ENCODE measurements at places on chromosomes 13 and 19.

DNA sequence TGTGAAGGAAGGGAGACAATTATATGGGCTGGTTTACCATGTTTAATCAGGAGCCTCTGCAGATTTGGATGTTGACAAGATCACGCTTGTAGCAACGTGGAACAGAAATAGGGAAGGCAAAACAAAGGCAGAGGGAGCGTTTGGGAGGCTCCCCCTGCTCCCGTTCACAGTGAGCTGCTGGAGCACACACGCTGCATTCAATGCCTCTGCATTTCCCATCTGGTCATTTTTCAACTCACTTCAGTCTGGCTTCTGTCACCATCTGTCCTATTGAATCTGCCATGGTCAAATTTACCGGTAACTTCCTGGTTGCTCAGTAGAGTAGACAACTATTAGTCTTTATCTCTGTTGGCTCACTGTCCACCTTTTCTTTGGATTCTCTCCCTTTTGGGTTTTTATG, 91.0 kb downstream of the NHLRC3 start:
- no peak for DNase-seq

DNA sequence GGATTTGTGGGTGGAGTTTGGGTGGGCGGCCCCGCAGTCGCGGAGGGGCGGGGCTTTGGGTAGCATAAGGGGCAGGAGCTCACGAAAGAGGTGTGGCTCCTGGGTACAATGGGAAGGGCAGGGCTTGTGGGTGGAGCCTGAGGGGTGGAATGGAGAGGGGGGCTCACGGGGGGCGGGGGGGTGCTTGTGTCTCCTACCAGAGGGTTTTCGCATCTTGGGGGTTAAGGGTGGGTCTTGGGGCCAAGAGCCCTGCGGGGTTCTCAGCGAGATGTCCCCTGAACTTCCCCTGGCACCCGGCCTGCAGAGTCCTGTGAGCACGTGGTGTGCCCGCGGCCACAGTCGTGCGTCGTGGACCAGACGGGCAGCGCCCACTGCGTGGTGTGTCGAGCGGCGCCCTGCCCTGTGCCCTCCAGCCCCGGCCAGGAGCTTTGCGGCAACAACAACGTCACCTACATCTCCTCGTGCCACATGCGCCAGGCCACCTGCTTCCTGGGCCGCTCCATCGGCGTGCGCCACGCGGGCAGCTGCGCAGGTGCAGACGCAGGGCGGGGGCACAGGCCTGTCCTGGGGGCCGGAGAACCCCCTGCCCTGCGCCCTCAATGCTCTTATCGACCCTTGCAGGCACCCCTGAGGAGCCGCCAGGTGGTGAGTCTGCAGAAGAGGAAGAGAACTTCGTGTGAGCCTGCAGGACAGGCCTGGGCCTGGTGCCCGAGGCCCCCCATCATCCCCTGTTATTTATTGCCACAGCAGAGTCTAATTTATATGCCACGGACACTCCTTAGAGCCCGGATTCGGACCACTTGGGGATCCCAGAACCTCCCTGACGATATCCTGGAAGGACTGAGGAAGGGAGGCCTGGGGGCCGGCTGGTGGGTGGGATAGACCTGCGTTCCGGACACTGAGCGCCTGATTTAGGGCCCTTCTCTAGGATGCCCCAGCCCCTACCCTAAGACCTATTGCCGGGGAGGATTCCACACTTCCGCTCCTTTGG, 5.1 kb downstream of the FSTL3 start:
- no peak for DNase-seq

DNA sequence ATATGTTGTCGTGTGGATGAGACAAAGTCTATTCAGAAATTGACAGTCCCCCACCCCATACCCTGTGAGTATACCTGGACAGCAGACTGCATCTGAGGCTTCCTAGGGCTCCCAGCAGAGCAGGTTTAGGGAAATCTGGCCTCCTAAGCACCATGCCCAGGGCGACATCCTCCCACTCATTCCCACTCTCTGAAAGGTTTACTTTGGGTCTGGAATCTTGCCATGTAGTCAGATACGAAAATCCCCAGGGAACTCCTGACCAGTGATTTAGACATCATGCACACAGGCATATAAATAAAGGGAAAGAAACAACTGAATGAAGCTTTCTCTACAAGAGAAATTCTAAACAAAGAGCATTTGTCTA, 717 bp upstream of the NALCN start:
- DNase-seq: peak; percentile 52

DNA sequence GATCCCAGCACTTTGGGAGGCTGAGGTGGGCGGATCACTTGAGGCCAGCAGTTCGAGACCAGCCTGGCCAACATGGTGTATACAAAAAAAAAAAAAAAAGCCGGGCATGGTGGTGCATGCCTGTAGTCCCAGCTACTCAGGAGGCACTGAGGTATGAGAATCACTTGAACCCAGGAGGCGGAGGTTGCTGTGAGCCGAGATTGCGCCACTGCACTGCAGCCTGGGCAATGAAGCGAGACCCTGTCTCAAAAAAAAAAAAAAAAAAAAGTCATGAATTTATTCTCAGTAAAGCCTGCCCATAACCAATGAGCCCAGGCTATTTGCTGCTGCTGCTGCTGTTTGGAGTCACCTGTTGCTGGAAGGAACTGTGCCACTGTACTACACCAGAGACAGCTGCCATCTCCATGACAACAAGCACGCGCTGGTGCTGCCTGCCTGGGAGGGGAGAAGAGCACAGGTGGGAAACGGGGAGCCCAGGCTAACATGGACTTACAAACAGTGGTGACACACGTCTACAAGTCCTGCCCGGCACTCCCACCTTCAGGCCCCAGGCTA, 11.3 kb downstream of the ZFR2 start:
- DNase-seq: no peak

- DNase-seq: no peak
Observed at GRCh38 chr19:5547881-5548280, 19.9 kb downstream of the TINCR start.

GRCh38 chr13:42495255-42495654, 78.7 kb upstream of the TNFSF11 start:
- DNase-seq: no peak

GRCh38 chr13:35489050-35489449, 12.6 kb upstream of the MAB21L1 start:
- DNase-seq: no peak

DNA sequence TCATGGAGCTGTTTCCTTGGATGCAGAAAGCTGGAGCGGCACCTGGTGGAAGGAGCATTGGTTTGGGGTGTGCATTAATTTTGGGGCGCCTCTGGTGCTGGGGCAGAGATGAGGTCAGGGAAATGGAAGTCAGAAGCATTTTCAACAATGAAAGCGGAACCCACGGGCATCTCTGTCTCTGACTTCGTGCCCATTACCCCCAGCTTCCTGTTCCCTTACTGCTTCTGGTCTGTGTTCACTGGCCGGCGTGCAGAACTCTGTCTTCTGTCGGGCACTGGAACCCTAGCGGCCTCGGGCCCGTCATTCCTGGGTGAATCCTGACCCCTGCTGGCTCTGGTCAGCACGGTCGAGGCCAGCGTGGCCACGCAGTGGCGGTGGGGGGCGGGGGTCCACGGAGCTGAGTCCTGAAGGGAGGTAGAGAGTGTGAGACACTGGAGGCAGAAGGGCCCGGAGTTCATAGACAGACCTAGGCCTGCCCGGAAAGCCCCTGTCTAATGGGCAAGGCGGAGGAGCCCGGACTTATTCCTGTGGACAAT, 7.9 kb upstream of the LINGO3 start:
- DNase-seq: peak; percentile 63

DNA sequence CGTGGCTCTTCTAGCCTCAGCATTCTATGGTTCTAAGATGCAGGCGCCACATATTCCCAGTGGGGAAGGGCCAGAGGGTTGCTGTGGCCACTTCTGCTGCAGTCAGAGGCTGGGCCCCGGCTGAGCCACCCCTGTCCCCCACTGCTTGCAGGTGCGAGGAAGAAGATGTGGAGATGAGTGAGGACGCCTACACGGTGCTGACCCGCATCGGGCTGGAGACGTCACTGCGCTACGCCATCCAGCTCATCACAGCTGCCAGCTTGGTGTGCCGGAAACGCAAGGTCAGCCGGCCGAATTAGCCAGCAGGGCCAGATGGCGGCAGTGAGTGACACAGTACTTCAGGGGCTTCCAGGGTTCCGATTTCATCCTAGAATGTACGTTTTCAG, 2.0 kb downstream of the LHB start:
- no peak for DNase-seq

DNA sequence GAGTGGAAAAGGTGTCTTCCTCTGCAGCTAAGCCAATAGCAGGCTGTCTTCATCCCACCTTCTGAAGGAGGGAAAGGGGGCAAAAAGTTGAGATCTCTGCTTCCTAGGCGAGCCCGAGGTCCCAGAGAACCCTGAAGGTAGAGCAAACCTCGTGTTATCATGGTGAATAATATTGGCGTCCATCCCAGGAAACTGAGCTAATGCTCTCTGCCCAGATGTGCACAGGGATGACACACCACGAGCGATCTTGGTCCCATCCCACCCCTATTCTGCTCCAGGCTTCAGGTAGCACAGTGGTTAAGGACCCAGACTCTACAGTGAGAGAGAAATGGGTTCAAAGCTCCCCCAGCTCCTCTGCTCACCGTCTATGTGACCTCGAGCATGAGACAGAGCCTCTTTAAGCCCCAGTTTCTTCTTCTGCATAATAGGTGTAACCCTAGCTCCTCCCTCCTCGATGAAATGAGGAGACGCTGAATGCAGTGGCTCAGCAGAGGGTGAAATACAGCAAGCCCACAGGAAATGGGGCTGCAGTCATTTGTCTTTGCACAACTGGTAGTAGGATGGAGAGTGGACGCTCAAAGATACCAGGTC, 9.9 kb upstream of the CEACAM20 start:
- DNase-seq: no peak

DNA sequence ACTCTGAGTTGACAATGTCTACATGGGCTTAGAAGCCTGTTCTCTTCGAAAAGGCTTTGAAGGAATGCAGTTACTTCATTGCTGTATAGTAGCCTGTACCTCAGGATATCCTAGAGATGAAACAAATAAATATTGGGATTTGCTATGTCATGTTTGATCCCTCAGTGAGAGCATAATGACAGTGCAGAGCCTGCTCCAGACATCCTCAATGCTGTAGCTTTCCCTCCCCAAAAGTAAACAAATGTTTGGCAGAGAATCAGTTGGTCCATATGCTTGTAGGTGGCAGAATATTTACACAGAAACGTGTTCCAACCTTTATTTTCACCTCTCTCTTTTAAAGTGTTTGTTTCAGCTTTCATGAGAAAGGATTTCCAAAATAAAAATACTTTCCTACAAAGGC, 515.3 kb upstream of the SGCG start:
- no peak for DNase-seq

GRCh38 chr13:73058432-73058735, 421 bp upstream of the KLF5 start:
- DNase-seq: no peak

GRCh38 chr13:91406619-91407018, 8.2 kb downstream of the GPC5 start:
- peak; percentile 33 for DNase-seq

DNA sequence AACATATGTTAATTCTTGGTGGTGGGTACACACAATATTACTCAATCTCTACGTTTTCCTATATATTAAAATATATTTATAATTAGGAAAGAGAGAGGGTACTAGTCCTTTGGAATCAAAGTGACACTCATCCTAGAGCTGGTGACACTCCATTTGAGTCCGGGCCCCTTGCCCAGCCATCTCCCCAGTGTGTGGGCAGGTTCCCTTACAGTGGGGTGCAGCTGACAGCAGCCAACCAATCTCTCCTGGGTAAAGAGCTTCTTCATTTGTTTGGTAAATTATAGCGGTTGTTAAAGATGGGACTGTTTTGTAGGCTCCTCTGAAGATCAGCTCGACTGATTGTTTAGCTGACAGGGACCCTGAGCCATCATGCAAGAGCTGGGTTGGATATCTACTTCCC, 37.2 kb upstream of the RGCC start:
- no peak for DNase-seq

GRCh38 chr13:33694546-33694945, 123.4 kb upstream of the RFC3 start:
- no peak for DNase-seq

DNA sequence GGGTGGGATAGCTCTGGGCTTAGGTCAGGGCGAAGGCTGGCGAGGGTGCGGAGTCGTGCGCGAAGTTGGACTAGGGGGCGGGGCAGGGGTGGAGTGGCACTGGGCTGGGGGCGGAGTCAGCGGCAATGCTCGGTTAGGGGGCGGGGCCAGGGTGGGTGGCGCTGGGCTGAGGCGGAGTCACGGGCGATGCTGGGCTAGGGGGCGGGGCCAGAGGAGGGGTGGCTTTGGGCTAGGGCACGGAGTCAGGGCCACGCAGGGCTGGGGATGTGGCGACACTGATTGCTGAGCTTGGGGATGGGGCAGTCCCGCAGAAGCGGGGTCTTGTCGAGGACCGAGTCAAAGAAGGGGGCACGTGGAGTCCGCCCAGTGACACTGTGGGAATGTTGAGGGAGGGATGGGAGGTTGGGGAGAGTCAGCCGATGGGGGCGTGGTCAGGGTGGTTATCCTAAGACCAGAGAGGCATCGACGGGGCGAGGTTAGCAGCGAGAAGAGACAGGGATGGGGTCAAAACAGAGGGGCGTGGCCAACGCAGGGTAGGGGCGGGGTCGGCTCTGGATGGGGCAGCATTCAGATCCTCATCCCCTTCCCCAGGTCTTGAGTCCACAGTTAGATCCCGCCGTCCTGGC, 8.7 kb downstream of the HOMER3 start:
- DNase-seq: peak; percentile 35

GRCh38 chr19:44903602-44904425, 1.8 kb upstream of the APOE start:
- DNase-seq: peak; percentile 70

DNA sequence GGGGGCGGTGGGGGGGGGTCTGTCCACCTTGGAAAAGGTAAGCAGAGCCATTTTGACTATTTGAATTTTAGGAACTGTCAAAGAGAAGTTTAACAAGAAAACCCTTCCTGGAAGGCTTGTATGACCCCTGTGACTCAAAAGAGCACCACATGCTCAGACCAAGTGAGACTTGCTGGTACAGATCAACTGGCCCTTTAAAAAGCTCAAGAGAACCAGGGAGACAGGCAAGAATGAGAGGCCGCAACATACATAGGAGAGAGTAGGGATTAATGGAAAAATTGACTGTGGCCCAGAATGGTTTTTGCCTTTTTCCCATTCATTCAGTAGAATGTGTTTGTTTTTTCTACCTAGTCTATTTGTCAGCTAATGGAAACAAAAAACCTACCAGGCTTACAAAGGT, 26.2 kb upstream of the ATP8A2 start:
- DNase-seq: no peak

- DNase-seq: peak; percentile 28
Observed at GRCh38 chr13:65090186-65090585, 2139.9 kb downstream of the PCDH9 start.

DNA sequence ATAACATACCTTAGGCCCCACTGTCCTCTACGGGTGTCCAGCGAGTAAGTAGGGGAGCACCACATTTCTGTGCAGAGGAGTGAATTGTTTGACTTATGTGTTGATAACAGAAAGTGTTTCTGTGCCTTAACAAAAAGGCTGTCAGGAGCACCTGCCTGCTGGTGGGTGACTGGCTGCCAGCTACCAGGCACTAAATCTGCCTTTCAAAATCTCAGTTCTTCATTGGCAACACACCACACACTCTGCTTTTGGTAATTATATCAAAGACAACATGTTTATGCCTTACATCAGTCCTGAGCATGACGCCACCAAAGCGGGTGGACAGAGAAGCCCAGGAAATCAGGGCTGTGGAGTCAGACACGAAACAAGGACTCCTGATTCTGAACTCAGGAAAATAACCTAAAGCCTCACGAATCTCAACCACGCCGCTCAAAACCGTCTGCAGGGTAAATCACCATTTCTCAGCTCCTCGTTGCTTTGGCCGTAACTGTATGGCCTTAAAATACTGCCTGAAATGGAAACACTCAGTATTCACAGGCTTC, 105.2 kb upstream of the SOX1 start:
- DNase-seq: no peak
